ENCODE measurements at places on chromosomes 2 and 18.

GRCh38 chr18:49399003-49399402 is 61.4 kb downstream of the DYM start:
- DNase-seq = no peak

- no peak for DNase-seq
These were observed 32.1 kb downstream of the WDR33 start for GRCh38 chr2:127778850-127779249.

- no peak for DNase-seq
These were observed 38.0 kb downstream of the ACKR3 start for GRCh38 chr2:236607471-236608187.

- DNase-seq = no peak
These were observed 9.3 kb upstream of the ESPNL start for GRCh38 chr2:238090887-238091286.

DNA sequence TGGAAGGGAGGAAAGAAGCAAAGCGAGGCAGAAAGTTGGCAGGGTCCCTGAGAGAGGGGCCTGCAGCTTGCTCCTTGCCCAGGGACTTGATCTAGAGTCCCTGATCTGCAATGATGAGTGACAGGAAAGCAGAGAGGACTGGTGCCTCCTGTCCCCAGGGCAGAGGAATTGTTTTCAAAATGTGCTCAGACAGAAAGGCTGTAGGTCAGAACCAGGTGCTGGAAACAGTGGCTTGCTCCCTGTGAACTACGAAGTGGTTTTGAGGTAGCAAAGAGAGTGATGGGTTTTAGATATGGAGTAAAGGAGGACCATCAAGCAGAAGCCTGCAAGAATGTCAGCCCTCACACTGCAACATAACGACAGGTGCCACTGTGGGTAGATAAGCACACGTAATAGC is 164.9 kb upstream of the SERTAD2 start:
- DNase-seq = no peak

DNA sequence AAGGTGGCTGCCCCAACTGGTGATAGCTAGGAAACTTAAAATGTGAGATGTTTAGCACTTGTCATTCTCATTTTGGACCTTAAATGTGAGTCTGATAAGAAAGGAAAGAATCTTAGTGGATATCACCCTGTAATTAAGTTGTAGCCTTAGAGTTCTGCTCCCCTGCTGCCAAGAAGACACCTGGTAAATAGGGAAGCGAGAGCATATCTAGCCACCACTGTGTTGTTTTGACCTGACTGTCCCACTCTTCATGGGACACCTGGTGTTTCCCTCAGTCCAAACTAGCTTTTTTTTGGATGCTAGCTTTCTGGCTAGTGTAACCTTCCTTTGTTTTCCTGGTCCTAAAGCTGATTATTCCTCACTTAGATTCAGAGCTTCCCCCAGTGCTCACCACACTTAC is 357.6 kb downstream of the RAD51AP2 start:
- no peak for DNase-seq

DNA sequence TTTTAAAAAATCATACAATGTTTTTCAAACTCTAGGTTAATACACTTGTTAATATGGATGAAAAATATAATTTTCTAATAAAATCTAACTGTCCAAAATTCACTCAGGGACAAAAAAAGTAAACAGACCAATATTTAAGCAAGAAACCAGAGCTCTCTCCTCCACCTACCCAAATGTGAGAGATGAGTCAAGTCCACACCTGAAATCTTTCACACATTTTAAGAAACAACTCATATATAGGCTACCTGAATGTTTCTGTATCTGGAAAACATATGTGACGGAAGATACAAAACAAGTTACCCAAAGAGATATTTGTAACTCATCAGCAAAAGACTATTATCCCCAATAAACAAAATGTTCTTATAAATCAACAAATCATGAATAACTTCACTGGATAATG is 20.2 kb downstream of the ZNF516 start:
- DNase-seq = no peak

DNA sequence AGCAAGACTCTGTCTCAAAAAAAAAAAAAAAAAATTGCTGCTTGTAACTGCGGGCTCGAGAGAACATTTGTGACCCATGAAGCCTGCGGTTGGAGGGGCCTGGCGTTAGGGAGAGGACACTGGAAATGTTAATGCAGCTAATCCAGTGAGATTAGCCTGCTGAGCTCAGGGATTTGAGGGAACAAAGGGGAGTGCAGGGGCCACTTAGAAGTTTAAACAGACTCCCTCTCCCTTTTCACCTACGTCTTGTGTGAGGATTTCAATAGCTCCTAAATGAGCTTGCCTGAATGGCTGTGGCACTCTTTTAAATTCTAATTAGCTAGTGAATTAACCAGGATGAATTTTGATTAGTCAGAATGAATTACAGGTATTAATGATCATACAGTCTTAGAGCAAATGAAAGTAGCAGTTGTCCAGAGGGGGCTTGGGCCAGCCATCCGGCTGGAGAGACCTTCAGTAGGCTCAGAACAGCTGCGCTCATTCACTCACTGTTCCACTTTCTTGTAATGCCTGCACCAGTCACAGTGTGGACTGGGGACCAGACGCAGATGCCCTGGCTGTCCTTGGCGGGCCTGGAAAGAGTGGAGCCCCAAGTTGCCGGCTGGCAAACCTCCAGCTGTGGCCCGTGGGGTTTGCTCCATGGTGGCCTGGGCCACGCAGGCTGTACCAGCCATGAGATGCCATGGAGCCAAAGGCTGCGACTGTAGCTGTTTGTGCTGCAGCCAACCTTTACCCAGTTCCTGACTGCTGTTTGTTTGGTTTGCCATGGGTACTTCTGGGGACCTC is 20.8 kb downstream of the LDLRAD4 start:
- no peak for DNase-seq

DNA sequence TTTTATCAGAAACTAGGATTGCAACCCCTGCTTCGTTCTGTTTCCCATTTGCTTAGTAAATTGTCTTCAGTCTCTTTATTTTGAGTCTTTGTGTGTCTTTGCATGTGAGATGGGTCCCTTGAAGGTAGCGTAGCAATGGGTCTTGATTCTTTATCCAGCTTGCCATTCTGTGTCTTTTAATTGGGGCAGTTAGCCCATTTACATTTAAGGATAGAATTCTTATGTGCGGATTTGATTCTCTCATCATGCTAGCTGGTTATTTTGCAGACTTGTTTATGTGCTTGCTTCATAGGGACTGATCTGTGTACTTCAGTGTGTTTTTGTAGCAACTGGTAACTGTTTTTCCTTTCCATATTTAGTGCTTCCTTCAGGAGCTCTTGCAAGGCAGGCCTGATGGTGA is 73.5 kb downstream of the EPC2 start:
- no peak for DNase-seq

GRCh38 chr2:153101187-153101586 is 377.4 kb downstream of the RPRM start:
- no peak for DNase-seq

GRCh38 chr2:227870710-227871374 is 589 bp upstream of the DAW1 start:
- no peak for DNase-seq

DNA sequence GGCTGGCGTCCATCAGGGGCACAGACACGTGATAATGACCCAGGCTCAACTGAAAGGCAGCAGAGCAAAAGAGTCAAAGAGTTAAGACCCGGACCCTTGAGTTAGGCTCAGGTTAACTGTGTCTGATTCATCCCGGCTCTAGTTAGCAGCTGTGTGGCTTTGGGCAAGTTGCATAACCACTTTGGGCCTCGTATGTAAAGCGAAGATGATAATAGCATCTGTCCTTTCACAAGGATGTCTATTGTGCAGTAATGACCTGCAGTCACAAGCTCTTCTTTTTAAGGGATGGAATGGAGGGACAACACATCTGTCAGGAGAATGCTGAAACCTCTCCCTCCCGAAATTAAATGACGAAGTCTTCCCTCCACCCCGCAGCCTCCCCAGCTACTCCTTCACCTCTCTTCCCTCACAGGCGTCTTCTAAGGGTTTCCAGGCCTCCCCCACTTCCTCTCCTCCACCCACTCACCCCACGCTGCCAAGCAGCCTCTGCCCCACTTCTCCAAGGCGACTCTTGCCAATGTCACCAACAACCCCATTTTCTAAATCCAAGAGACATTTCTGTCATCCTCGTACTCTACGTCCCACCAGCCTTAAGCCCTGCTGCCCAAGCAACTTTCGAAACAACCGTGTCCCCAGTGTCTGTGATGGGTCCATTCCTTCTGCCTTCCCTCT is 135.1 kb upstream of the ID2 start:
- no peak for DNase-seq

- DNase-seq = no peak
These were observed 18.3 kb upstream of the LYPD6 start for GRCh38 chr2:149312039-149312438.

DNA sequence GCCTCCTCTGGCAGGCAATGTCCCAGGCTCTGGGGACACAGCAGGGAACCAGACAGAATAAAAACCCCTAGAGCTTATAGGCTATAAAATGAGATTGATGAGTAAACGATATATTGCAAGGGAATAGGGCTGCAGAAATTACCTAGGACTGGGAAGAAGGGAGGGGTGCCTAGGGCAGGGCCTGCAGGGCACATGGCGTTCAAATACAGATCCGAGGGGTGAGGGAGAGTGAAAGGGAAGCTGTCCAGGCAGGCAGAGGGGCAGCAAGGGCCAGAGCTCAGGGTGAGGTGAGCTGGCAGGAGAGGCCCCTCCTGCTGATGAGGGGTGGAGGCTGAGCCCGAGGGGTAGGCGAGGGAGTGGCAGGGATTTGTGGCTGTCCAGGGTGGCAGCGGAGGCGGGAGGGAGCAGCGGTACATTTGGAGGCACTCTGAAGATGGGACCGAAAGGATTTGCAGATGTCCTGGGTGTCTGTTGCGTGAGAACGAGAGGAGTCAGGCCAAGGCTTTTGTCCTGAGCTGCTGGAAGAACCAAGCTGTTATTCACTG is 33.7 kb downstream of the KCNIP3 start:
- no peak for DNase-seq

GRCh38 chr2:144643537-144644336 is 123.8 kb upstream of the ZEB2 start:
- DNase-seq = no peak

GRCh38 chr2:113770929-113771328 is 14.5 kb upstream of the SLC35F5 start:
- no peak for DNase-seq

DNA sequence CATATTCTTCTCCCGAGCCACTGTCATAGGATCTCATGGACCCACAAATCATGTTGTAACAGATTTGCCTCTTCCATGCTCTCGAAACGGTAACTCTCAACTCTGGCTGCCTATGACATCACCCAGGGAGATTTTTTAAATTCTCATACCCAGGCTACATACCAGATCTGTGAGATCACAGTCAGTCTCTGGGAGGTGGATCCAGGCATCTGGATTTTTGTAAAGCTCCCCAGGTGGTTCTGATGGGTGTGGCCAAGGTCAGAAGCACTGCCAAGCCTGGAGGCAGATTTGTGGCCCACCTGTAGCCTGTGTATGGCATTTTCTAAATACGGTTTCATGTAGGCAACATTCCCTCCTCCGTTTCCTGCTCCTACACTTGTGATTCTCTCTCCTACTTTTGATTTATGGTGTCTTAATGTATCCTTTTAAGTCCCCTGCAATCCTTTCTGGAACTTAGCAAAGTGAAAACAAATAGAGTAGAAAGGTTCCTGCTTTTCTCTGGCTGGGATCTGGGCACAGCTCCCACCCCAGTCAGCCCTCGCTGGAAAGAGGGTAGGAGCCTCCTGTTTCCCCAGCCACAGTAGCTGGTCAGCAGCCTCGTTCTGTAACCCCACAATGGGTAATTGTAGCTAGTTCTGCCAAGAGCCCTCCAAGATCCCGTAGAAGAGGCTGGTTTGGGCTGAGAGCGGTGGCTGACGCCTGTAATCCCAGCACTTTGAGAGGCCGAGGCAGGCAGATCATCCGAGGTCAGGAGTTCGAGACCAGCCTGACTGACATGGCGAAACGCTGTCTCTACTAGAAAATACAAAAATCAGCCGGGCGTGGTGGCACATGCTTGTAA is 96.2 kb downstream of the KLHL29 start:
- DNase-seq = no peak

GRCh38 chr2:214050731-214051130 is 360.1 kb upstream of the VWC2L start:
- DNase-seq = no peak

- DNase-seq = no peak
These were observed 65.8 kb upstream of the CELF4 start for GRCh38 chr18:37631422-37631821.

DNA sequence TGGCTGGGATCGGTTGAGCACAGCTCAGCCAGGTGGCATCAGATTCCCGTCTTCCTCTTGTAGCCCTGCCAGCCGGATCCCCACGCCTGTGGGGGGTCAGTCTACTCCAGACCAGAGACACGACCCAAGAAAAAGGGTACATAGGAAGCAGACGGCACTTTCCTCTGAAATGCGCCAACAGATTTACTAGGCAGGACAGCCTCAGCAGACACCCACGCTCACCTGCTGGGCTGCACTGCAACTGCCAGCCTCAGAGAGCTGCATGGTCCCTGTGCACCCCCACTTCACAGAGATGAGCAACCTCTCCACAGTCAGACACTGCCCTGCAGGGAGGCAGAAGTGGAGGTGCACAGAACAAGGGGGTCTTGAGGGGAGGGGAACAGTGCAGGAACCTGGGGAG is 75.7 kb upstream of the OTOS start:
- no peak for DNase-seq

GRCh38 chr2:138029276-138029675 is 65.0 kb downstream of the HNMT start:
- DNase-seq = no peak

GRCh38 chr2:142665241-142665640 is 212.2 kb upstream of the KYNU start:
- no peak for DNase-seq

DNA sequence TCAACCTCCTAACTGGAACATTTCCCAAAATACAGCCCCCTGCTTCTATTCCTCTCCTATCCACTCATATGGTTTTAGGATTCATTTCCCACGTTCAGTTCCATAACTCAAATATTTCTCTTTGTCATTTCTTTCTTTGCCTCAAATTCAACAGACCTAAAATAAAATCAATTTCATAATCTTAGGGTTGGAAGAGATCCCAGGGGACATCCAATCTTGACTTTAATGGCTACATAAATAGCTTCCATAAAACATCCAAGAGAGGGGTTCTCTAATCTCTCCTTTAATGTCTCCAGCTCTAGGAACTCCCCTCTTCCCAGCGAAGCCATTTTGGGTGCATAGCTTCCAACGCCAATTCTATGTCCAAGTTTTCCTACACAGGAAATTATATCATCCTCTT is 33.8 kb downstream of the RBKS start:
- DNase-seq = no peak

GRCh38 chr18:13548106-13548819 is 178.1 kb downstream of the FAM210A start:
- DNase-seq = no peak

Measured in HuH-7 (cell line).